A549 treated with GW870086 at 1 μM for 4 hours (cell line): ENCODE measurements at places on chromosomes 13 and 19. TPM values are rescaled to one million over a fixed set of nuclear protein-coding genes. Genes with fewer than 3 reads are reported as not detected.

Gene BBC3
- total RNA-seq: 13.9 to 26.4 TPM (median 23.7 TPM) in 5 replicates

Gene GPR183
- total RNA-seq: not detected in 5 replicates

Gene RINL
- 1.6 to 3.6 TPM (median 2.6 TPM) in 5 replicates for total RNA-seq

Gene EBI3
- total RNA-seq: 2.7 to 4.6 TPM (median 3.1 TPM) in 5 replicates

Gene CACNG8
- total RNA-seq: 0.66 to 1.2 TPM (median 1.1 TPM) in 5 replicates
